Esophagus muscularis mucosa (tissue), 4 donors: ENCODE measurements at places on chromosomes 2 and 18. TPM values are rescaled to one million over a fixed set of nuclear protein-coding genes. Genes with fewer than 3 reads are reported as not detected.

The OSBPL6 gene
- 1.8 TPM for total RNA-seq

- DNase-seq = no peak
- no peaks in the 10 kb centered on the region for H3K4me1 ChIP-seq
- no peak overlapping the region for H3K4me3 ChIP-seq
- no peak overlapping the region for H3K27ac ChIP-seq
Observed at GRCh38 chr2:3606028-3606369, 11.1 kb downstream of the COLEC11 start.

The UGT1A6 gene
- not detected for total RNA-seq

The TXNDC2 gene
- 0.33 TPM for total RNA-seq

The ZNF804A gene
- not detected for total RNA-seq

- no peak overlapping the region for H3K4me3 ChIP-seq
- H3K27me3 ChIP-seq = no peaks in the 10 kb centered on the region
Observed at GRCh38 chr2:233384811-233385488, 30.7 kb downstream of the DGKD start.

DNA sequence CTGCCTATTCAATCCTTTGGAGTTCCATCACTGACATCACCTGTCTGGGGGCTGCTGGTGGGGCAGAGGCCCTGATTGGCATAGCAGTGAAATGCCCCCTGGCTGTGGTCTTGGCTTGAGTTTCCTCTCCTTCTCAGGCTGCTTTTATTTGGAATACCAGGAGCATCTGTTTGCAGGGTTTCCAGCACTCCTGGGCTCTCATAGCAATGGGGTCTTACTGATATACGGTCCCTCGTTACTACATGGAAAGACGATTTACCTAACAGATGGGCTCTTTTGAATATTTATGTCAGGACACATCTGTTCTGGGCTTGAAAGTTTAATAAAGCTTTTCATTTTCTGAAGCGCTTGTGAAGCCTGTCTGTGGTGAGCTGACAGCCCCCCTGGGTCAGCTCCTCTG, 230.3 kb downstream of the SLC4A3 start:
- no peaks in the 10 kb centered on the region for H3K27me3 ChIP-seq
- no peaks in the 10 kb centered on the region for H3K36me3 ChIP-seq
- no peak overlapping the region for H3K27ac ChIP-seq
- H3K4me1 ChIP-seq = peaks cover under 1% of the 10 kb centered on the region

DNA sequence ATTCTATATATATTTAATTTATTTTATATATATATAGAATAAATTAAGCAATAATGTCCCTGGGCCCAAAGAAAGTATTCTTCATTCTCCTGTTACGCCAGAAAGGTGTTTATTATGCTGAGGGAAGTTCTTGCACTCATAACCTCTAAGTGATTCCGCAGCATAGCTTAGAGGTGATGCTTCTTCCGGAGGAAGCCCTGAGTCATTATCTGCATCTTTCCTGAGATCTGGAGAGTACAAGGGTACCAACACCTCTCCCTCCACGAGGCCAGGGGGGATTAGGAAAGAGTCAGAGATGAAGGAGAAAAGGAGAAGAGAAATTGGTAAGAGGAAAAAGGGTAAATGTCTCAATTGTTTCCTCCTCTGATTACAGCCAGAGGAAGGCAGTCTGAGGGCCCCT, 43.1 kb upstream of the RTN4 start:
- no peak overlapping the region for H3K27ac ChIP-seq
- H3K4me1 ChIP-seq = peaks cover 23% of the 10 kb centered on the region
- H3K27me3 ChIP-seq = no peaks in the 10 kb centered on the region

GRCh38 chr2:158102446-158102845, 770 bp downstream of the UPP2 start:
- H3K4me3 ChIP-seq = no peak overlapping the region
- DNase-seq = no peak
- no peaks in the 10 kb centered on the region for H3K4me1 ChIP-seq
- H3K27ac ChIP-seq = no peak overlapping the region
- no peaks in the 10 kb centered on the region for H3K27me3 ChIP-seq

GRCh38 chr2:101795033-101795432, 97.5 kb downstream of the MAP4K4 start:
- DNase-seq = peak; percentile 19
- no peaks in the 10 kb centered on the region for H3K27me3 ChIP-seq
- no peaks in the 10 kb centered on the region for H3K36me3 ChIP-seq
- H3K27ac ChIP-seq = no peak overlapping the region
- no peak overlapping the region for H3K4me3 ChIP-seq
- H3K4me1 ChIP-seq = peaks cover 43% of the 10 kb centered on the region

DNA sequence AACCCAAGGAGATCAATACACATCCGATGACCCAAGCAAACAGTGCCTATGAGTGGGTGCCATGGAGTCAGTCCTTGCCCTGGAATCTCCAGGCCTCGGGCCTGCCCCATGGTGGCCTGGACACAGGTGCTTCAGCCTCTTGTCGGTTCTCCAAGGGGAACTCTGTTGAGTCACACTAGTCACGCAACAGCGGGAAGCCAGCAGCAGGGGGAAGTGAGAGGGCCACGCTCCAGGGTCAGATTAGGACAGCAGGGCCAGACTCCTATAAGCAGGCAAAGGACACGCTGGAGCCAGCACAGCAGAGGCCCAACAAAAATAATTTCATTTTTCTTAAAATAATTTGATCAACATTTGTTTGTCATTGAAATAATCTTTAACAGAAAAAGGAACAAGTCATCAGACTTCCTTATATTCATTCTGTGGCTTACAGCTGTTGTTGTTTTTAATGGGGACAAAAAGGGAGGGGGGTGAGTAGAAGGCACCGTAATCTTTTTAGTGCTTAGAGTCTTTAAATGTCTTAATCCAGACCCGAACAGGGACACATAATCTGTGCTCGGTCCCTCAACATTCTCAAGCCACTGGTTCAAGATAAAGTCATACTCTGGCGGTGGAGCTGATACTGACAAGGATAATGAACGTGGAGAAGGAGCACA, 16.4 kb upstream of the ARMC9 start:
- H3K27me3 ChIP-seq = no peaks in the 10 kb centered on the region
- H3K4me1 ChIP-seq = peaks cover 36% of the 10 kb centered on the region
- DNase-seq = no peak
- H3K27ac ChIP-seq = no peak overlapping the region

DNA sequence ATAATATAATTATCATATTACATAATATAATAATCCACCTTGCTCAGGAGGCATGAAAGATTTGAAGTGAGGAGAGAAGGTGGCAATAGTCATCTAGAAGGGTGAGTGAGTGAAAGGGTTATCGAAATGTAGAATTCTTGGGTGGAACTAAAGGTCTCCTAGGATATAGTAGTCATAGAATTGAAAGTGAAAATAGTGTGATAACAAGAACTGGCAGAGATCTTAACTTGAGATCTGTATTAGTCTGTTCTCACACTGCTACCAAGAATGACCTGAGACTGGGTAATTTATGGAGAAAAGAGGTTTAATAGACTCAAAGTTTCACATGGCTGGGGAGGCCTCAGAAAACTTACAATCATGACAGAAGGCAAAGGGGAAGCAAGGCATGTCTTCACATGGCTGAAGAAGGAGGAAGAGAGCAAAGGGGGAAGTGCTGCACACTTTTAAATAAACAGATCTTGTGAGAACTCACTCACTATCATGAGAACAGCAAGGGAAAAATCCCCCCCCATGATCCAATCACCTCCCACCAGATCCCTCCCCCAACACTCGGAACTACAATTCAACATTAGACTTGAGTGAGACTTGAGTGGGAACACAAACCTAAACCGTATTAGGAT, 351.5 kb downstream of the NR4A2 start:
- H3K27me3 ChIP-seq = no peaks in the 10 kb centered on the region
- H3K27ac ChIP-seq = no peak overlapping the region
- DNase-seq = no peak

The STPG4 gene
- total RNA-seq = not detected

- H3K4me1 ChIP-seq = peaks cover 31% of the 10 kb centered on the region
- no peak overlapping the region for H3K27ac ChIP-seq
- no peak overlapping the region for H3K4me3 ChIP-seq
- DNase-seq = no peak
- H3K36me3 ChIP-seq = peaks cover 1% of the 10 kb centered on the region
Observed at GRCh38 chr18:44946529-44947113, 265.9 kb downstream of the SETBP1 start.
